ENCODE measurements at places on chromosomes 3 and 15.

GRCh38 chr3:98136631-98137030 is 6.1 kb downstream of the OR5H1 start:
- no peak for DNase-seq

DNA sequence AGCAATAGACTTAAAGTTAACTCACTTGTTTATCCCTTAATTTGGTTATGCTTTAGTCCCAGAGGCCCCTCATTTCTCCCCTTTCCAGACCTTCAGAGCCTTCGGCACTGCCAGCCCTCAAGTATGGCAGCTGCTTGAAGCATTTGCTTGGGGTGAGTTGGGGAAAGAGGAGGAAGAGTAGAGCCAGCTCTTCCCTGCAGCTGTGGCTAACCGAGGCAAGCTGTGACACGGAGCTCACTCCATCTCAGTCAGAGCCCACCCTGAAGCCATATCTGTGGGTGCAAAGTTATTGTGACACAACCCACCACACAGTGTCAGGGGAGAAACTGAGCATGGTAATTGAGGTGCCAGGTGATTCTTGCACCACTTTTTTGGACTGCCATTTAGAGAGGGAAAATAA is 66.1 kb downstream of the FILIP1L start:
- DNase-seq: no peak

DNA sequence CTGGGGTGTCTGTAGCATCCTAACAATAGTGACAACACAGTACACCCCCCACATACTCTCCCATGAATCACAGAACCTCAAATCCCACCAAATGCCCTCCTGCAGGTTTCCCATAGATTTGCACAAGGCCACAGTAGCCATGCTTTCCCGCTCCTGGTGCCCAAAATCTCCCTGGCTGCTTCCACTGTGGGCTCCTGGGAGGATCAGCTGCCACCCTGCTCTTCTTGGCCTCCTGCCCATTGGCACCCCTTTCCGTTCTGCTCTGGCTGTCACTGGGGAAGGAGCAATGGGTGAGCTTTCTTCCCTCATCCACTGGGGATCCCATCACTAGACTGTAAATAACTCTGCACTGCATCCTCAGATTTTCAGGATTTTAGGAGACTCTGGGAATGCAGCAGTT is 92.1 kb upstream of the SLC24A5 start:
- DNase-seq: no peak

DNA sequence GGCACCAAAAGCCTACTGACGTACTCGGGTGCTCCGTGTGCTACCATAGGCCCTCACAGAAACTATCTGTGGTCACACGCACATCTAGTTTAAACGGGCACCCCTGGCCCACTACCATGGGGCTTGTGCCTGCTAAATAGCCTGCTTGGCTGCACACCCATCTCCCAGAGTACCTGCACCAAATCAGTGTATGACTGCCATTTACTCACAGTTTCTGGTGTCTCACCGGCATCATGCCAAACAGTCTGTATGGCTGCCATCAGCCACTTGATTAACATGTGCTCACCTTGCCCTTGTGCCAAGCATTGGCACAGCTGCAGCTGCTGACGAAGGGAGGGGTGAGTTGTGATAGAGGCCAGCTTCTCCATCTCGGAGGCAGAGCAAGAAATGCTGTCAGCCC is 232.7 kb downstream of the IGSF11 start:
- DNase-seq: no peak

GRCh38 chr3:40576396-40576795 is 51.6 kb downstream of the ZNF621 start:
- DNase-seq: no peak
